Tibial nerve (tissue), 4 donors: ENCODE measurements at places on chromosomes 3 and 15. TPM values are rescaled to one million over a fixed set of nuclear protein-coding genes. Genes with fewer than 3 reads are reported as not detected.

GRCh38 chr3:140727886-140728285 lies 50.0 kb downstream of the TRIM42 start:
- no peak for DNase-seq

- DNase-seq = no peak
Measured at GRCh38 chr15:73589766-73590165, 43.4 kb downstream of the NPTN start.

GRCh38 chr15:78162038-78162437 lies 12.9 kb downstream of the IDH3A start:
- DNase-seq = no peak

DNA sequence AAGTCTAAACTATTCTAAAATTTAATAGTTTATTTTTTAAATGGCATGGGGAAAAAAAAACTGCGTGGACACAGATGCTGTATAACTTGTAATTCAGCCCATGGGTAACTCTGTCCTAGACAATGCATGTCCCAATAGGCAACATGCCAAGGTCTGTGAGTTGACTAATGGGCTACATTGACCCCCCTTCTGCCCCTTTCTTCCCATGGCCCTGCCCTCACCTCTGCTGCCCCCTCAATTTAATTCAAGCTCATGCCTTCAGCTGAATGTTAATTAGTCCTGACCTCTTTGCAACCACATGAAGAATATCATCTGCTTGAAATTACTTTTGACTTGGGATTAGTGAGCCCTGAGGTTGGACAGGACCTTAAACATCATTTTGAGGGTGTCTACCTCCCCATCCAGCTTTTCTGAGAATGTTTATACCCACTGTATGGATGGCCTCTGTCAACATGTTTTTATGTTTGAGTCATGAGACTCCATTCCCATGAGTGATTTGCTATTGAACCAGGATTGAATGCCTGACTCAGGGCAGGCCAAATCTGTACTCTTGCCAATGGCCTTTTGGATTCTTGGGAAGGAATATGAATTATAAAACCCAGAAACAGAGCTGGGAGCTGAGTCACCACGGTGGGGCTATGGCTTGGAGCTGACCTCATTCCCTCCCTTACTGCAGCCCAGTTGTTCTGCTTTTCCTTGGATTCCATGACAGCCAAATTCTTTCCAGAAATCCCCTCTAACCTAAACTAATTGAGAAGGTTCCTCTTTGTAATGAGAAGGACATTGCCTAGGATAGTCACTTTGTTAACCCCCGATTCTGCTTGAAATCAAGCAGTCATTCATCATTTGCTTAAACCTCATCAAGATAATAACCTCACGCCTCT lies 33.5 kb upstream of the PDE8A start:
- DNase-seq = no peak

- DNase-seq = no peak
Measured at GRCh38 chr15:38247336-38247735, 5.3 kb upstream of the SPRED1 start.

DNA sequence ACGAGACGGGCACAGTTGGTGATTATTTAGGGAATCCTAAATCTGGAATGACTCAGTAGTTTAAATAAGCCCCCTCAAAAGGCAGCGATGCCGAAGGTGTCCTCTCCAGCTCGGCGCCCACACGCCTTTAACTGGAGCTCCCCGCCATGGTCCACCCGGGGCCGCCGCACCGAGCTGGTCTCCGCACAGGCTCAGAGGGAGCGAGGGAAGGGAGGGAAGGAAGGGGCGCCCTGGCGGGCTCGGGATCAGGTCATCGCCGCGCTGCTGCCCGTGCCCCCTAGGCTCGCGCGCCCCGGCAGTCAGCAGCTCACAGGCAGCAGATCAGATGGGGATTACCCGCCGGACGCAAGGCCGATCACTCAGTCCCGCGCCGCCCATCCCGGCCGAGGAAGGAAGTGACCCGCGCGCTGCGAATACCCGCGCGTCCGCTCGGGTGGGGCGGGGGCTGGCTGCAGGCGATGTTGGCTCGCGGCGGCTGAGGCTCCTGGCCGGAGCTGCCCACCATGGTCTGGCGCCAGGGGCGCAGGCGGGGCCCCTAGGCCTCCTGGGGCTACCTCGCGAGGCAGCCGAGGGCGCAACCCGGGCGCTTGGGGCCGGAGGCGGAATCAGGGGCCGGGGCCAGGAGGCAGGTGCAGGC lies 318.0 kb downstream of the FGF12 start:
- DNase-seq = no peak

- DNase-seq = no peak
Measured at GRCh38 chr3:126684218-126684751, 19.8 kb upstream of the CHCHD6 start.

DNA sequence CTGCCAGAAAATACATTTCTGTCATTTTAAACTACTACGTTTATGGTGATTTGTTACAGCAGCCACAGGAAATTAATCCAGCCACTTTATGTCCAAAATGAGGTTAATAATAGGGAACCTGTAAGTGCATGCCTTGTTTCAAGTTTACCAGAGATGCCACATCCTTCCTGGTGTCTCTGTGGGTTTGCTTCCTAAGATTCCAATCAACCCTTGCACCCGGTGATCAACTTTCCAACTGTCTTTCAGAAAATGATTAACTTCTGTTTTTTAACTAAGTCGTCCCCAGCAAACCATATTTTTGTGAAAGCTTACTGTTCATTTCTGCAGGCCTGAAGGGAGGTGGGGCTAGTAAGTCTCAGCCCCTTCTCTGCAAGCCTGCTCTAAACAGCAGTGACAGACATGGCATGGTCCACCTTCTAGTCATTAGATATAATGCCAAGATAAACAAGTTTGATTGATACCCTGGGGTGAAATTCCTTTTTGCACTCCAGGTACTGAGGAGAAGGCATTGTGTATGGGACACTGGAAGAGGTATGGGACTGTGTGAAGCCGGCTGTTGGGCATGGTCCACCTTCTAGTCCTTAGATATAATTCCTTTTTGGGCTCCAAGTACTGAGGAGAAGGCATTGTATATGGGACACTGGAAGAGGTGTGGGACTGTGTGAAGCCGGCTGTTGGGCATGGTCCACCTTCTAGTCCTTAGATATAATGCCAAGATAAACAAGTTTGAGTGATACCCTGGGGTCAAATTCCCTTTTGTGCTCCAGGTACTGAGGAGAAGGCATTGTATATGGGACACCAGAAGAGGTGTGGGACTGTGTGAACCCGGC lies 11.1 kb upstream of the TMC3 start:
- no peak for DNase-seq

- DNase-seq = no peak
Measured at GRCh38 chr3:27165321-27165721, 203.9 kb downstream of the NEK10 start.

GRCh38 chr15:38128341-38128781 lies 124.3 kb upstream of the SPRED1 start:
- no peak for DNase-seq

- no peak for DNase-seq
Measured at GRCh38 chr3:80771085-80771484, 990.4 kb downstream of the GBE1 start.

DNA sequence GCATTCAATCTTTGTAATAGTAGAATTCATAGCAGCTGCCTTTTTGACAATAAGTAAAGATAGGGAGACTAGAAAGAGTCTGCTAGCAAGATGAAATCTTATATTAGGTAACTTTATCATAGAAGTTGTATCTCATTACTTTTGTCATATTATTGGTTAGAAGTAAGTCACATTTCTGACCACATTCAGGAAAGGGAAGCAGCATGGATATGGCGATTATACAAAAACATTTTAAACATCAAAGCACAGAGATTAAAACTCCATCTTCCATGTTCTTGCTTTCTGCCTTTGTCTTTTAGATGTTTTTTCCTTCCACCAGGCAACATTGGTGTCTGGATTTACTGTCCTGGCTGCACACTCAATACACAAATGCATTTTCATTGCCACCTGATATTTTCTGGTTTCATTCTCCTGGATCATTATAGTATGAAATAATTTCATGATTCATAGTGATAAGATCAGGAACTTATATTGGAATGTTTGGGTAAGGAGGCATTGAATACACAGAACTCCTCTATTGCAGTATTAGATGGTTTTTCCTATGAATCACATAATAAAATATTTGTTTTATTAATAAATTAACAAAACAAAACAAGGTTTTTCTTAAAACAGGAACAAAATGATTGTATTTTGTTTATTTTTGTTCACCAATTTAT lies 1460.3 kb upstream of the CADM2 start:
- DNase-seq = no peak

DNA sequence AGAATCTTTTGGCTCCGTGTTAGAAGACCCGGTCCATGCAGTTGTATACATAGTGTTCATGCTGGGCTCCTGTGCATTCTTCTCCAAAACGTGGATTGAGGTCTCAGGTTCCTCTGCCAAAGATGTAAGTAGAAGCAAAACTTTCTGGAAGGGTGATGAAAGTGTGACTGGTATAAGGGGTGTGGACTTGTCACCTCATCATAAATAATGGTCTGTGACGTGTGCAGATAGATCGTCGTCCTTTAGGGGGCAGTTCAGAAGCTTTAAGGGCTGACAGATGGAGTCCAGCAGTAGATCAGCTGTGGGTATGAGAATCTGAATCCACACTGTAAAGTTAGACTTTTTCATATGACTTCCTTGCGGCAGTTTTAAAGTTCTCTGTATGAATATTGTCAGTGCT lies 15.3 kb downstream of the SEC61A1 start:
- no peak for DNase-seq

DNA sequence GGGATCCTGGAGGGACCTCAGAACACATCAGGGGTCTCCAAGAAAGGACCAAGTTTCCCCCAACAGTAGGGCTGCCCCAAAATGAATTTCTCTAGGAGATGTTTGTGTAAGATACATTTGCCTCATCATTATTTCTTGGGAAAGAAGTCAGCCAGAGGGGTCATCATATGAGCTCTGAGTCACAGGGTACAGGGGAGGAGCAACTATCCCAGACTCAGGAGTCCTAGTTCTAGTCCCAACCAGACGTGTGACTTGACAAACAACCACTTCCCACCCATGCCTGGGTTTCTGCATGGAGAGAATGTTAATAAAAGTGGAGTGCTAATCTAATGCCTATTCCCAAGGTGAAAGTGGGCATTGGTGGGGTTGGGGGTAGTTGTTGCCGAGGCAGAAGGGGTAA lies 144.1 kb downstream of the ALDH1A2 start:
- DNase-seq = no peak

DNA sequence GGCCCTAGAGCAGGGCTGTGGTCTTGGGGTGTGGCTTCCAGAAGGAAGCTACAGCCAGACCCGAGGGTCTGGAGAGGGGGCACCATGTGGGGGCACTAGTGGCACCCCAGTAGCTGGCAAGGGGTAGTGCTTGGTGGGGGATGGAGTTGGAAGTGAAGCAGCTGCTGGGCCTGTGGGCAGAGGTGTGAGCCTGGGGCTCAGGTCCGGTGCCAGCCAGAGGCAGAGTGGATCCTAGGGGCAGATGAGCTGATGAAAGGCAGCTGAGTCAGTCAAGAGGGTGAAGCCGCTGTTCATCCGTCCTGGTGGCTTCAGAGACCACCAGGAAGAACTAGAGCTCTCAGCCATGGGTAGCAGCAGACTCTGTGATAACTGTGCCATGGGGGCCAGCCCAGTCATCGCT lies 172.6 kb downstream of the TBC1D2B start:
- no peak for DNase-seq

DNA sequence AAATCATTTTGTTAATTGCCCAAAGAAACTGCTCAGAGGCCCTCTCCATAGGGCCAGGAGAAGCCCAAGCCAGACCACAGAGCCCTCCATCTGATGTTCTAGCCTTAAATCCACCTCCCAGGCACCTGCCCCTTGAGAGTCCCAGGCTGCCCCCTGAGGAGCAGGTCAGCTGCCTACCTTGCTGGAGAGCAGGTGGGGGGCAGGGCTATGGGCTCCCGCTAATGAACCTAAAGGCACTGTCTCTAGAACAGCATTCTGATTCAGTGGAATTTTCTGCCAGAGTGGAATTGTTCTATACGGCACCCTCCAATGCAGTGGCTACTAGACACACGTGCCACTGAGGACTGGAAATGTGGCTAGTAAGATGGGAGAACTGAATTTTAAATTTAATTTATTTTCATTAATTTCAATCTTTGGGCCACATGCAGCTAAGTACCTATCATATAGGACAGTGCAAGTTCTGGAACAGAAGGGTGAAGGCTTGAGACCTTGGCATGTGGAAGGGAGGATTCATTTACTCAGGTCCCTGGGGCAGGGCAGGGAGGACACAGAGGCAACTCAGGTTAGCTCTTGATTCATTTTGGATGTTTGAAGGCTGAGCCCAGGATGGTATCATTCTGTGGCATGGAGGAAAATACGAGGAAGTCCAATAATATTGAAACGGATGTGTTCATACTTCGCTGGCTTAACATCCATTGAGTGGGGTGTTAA lies 11.4 kb downstream of the AMOTL2 start:
- DNase-seq = no peak

Gene STXBP5L
- not detected for total RNA-seq

Gene POC1A
- 3.1 TPM for total RNA-seq

Gene ARHGAP31
- total RNA-seq = 40.5 TPM

Gene ZXDC
- 70.0 TPM for total RNA-seq

Gene SKOR1
- total RNA-seq = 0.66 TPM

Gene NRROS
- total RNA-seq = 14.1 TPM

Gene TM4SF4
- not detected for total RNA-seq

Gene ZCWPW2
- total RNA-seq = 2.7 TPM

Gene FOXL2
- not detected for total RNA-seq
